ENCODE measurements at places on chromosomes 3 and 15.

DNA sequence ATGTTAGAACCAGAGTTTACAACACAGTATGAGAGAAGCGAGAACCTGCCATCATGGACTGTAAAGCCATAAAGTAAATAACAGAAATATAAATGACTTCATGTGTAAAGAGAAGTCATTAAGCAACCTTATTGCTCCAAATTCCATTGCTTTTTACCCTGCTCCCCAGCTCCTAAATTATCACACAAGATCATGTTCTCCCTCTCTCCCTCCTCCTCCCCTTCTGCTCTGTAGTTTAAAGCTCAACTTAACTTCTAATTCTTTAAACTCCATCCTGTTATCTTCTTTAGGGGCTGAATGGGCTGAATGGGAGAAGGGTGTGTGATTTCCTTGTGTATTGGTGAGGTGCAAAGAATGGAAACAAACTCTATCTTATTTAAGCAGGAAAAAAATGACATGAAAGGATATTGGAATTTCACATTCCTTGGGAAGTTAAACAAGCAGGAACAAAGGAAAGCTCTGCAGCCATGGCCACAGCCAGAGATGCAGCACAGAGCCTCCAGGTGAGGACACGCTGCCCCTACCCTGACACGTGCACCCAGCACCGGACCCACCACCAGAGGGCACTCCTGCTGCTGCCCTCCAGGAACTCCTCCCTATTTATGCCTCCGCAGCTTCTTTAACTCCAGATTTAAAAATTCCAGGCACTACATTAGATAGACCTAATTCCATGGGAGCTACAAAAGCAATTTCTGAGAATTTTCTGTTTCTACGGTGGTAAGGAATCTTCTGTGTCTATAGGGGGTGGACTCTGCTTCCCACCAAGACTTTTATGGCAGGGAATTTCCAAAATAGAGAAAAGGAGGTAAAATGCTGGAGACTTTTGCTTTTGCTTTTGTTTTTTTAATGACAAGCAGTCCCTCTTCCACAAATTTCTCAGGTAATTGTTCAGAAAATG lies 76.9 kb upstream of the ABI3BP start:
- DNase-seq = peak; percentile 45

GRCh38 chr3:151852074-151852811 lies 21.2 kb upstream of the SUCNR1 start:
- DNase-seq = no peak

GRCh38 chr3:64166584-64167162 lies 58.6 kb downstream of the PRICKLE2 start:
- no peak for DNase-seq

GRCh38 chr3:13750731-13751130 lies 129.1 kb downstream of the WNT7A start:
- no peak for DNase-seq

DNA sequence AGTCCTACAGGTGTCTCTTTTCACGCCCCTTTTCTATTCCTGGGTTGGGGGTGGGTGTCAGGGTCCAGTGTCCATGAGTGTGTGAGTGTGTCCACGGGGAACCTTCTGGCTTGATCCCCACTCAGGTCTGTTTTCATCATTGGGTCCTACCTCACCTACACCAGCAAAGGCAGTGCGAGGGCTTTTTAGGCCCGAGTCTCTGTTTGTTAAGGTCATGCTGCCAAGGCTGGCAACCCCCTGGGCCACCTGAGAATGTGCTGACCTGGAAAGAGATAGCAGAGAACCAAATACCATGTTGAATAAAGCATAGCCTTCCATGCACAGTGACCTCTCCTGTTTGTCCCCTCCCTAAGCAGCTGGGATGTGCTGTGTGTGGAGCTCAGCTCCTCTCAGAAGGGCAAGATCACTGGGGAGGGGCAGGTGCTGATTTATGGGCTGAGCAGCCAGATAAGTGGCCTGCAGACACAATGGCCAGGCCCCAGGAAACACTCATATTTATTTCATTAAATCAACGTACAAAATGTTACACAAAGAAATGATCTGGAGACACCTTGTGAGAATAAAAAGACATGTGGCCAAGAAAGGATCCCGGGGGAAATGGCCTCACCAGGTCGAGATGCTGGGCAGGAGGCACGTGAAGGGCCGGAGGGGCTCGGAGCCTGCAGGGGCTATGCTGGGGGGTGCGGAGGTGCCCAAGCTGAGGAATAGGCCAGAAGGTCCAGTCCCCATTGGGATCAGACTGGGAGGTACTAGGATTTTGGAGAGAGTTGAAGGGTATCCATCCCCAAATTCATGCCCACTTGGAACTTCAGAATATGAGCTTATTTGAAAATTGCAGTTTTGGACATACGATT lies 36.1 kb downstream of the RAB6B start:
- DNase-seq = no peak

GRCh38 chr15:90082140-90082715 lies 20.0 kb downstream of the IDH2 start:
- no peak for DNase-seq

- DNase-seq = no peak
Observed at GRCh38 chr3:119747357-119747756, 34.5 kb upstream of the NR1I2 start.

DNA sequence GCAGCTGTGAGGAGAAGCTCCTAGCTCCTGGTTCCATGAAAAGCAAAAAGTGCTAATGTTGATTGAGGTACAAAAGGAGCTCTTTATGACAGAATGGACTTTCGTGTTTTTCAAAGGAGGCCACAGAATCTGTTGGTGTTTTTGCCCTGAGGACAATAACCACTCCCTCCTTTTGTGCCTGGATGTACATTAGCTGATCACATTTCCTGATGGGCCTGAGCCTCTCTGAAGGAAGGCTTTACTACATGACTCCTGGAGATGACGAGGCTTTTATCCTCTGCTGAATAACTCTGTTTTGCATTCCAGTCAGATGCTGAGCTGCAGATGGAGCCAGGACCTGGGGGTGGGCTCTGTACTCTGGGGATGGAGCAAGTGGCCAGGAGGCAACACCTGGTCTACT lies 301.9 kb downstream of the CACNA2D3 start:
- no peak for DNase-seq

DNA sequence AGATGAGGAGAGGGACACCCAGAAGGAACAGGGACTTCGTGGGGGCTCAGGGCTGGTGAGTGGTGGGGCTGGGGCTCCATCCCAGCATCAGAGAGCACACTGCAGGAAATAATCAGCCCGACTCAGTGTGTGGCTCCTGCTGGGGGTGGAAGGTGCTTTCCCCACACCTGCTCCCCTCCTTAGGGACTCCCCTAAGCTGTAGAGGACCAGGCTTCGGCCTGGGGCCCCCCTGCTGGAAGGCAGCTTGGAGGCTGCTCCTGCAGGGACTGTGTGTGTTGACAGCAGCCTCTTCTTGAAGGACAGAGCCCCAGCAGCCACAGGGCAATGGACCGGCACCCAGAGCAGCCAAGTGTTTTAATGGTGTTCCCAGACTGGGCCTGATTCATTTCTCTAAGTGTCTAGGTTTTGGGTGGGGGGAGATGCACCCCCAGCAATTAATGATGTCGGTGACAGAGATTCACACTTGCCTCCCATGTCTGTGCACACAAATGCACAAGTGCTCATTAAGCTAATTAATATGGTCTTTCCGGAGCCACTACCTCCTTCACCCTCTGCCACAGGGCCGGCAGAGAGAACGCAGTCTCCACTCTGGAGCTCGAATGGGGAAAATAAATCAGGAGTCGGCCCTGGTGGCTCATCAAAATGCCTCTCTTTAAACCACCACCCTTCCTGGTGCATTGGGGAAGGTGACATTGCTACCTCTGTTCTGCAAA lies 16.9 kb upstream of the FGD5 start:
- no peak for DNase-seq

- peak; percentile 75 for DNase-seq
Observed at GRCh38 chr3:32436816-32437189, 45.1 kb downstream of the CMTM7 start.

DNA sequence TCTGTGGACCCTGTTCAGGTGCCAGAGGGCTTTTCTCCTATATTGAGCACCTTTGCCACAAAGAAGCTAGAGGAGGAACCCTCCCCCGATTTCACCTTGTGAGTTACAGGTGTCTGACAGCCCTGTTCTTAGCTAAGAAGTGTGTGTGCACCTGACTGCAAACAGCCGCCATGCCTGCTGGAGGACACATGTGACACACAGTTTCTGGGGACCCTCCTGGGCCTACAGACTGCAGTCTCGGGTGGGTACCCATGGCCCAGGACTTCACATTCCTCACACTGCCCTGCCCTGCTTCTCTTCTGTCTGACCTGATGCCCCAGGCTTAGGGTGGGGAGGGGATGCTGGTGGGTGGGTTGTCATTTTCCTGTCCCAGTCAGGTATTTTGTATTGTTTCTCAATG lies 140.6 kb downstream of the CACNA1D start:
- no peak for DNase-seq
